Bronchial smooth muscle cell (primary cell): ENCODE measurements at places on chromosomes 2 and 18. TPM values are rescaled to one million over a fixed set of nuclear protein-coding genes. Genes with fewer than 3 reads are reported as not detected.

The SERPINB2 gene
- 1.4 TPM in 1 of 2 replicates, not detected in the other for total RNA-seq

The NT5C1B gene
- total RNA-seq = not detected in 2 replicates

The ATOH8 gene
- total RNA-seq = 24.6 and 29.5 TPM in 2 replicates

The PPP4R1 gene
- 69.2 and 133 TPM in 2 replicates for total RNA-seq

The ARHGAP15 gene
- total RNA-seq = not detected in 2 replicates

The REG1A gene
- total RNA-seq = not detected in 2 replicates

The DNAH6 gene
- under 0.01 and 0.17 TPM in 2 replicates for total RNA-seq
